AML-193 (cell line): ENCODE measurements at places on chromosomes 13 and 19.

DNA sequence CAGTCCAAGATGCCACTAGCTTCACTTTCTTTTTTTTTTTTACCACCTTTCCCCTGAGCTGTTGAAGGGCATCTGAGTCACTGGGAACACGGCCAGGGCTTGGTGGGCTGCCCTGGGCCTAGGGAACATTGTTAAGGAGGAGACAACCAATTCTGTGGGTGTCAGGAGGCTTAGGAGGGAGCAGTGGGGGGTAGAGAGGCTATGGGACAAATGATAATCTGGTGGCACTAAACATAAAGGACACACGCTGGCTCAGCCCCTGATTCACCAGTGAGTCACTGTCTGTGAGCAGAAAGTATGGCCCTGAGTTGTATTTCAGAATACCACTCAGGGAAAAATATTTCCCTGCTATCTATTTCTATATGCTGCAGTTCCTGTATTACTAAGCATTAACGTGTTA lies 207.8 kb downstream of the DCLK1 start:
- no peak for DNase-seq

- DNase-seq = no peak
Observed at GRCh38 chr13:84211048-84211447, 328.8 kb upstream of the SLITRK1 start.

DNA sequence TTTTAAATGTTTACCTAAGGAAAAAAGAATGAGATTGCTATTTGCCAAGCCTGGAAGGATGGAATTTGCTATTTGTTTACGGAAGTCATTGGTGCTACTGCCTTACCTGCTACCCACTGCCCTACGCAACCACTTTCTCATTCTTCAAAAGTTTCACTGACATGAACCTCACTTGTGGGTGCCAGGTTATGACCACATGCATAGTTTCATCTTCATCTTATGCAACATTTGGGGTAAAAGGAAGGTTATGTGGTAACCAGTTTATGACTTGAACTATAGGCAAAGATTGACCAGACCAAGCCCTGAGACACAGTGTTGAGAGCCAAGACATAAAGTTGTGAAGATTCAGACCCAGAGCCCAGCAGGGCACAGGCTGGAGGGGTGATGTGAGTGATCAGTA lies 142.5 kb downstream of the LACC1 start:
- DNase-seq = no peak

- peak; percentile 85 for DNase-seq
Observed at GRCh38 chr19:36489920-36490415, 607 bp upstream of the ZNF566 start.

GRCh38 chr13:53160211-53160610 lies 131.6 kb downstream of the OLFM4 start:
- no peak for DNase-seq

GRCh38 chr13:97113231-97114001 lies 108.7 kb upstream of the MBNL2 start:
- DNase-seq = no peak
